ENCODE measurements at places on chromosomes 5 and 9.

- no peak for DNase-seq
These were observed 85.6 kb upstream of the SLC44A1 start for GRCh38 chr9:105158898-105159297.

- DNase-seq = no peak
These were observed 4.5 kb upstream of the PCDH1 start for GRCh38 chr5:141882594-141883183.

GRCh38 chr5:59342181-59342580 lies 551.3 kb downstream of the PDE4D start:
- no peak for DNase-seq

DNA sequence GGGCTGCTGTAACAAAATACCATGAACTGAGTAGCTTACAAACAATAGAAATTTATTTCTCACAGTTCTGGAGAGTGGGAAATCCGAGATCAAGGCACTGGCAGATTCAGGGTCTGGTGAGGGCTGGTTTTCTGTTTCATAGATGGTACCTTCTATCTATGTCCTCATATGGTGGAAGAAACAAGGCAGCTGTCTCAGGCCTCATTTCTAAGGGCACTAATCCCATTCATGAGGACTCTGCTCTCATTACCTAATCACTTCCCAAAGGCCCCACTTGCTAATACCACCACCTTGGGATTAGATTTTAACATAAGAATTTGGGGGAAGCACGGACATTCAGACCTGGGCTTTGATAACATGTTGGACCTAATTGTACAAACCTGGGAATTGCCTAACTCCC lies 13.5 kb downstream of the RFESD start:
- DNase-seq = no peak

GRCh38 chr9:125486152-125486508 lies 220.9 kb downstream of the MAPKAP1 start:
- no peak for DNase-seq

GRCh38 chr5:64339769-64340168 lies 166.0 kb upstream of the RGS7BP start:
- DNase-seq = no peak

DNA sequence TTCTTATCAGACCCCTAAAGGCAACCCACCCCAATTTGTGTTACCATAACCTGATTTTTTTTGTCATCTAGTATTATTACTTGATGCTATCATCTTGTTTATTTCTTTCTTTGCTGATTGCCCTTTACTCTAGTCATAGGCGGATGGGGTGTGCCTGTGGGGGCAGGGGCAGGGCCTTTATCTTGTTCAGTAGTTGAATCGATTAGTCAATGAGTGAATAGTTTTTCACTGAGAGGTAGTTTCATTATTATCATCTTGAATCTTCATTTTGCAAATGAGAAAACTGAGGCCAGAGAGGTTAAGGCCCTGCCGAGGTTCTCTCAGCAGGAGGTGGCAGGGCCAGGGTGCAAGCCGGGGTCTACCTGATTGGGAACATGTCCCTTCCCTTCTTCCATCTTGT lies 9.4 kb upstream of the GM2A start:
- no peak for DNase-seq

DNA sequence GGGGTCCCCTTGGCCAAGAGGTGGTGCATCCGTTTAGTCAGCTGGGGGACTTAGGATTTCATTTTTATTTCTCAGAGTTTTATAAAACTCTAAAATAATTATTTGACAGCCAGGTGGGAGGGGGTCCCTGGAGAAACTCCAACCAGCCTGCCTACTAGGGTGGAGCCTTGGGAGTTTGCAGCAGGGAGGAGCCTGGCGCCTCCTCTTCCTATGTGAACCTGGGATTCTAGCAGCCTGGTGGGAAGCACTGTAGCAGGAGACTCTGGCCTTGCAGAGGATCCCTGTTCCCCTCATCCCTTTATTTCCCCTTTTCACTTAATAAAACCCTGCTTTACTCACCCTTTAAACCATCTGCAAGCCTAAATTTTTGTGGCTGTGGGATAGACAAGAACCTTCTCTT lies 50.8 kb downstream of the FXN start:
- no peak for DNase-seq

- DNase-seq = no peak
These were observed 151.0 kb upstream of the MSX2 start for GRCh38 chr5:174573221-174573994.

GRCh38 chr5:171570244-171570825 lies 150.9 kb downstream of the FGF18 start:
- no peak for DNase-seq

DNA sequence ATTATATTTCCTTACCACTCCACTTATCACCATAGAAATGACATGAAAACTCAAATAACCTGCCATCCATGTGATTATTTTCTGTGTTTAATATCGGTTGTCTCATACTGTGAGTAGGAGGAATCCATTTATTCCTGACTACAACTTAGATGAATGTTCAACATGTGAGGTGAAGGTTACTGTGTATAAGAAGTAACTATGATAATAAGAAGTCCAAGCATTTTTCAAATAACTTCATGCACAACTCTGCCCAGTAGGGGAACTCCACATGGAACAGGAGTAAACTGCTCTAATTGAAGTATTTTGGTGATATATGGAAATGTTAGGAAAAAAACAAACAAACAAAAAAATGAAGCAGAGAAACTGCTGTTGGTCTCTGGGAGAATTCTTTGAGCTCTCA lies 447.5 kb upstream of the GRIN3A start:
- DNase-seq = no peak
